ENCODE measurements at places on chromosomes 2 and 18.

DNA sequence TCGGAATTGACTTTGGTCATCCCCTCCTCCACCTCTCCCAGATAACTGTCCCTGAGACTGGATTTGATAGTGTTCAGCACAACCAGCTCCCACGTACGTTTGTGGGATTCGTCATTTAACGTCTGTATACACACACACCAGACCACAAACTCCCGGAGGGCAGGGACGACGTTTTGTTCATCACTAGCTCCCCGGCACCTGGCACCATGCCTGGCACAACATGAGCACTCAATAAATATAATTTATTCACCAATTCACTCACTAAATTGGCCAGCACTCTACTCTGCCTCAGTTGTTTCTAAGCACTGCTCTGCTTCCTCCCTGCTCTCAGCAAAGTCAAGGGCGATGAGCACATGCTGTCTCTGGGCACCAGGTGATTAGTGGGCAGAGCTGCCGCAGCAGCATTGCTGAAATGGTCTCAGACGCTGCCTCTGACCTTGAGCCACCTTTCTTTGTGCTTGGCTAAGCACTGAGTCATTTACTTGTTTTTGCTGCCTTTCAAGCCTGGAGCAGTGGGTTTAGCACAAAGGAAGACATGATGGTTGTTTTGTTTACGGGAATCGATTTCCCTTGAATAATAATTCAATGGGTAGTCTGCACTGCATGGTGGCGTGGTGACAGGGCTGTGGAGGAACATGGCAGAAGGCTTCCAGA is 19.3 kb upstream of the LOXHD1 start:
- no peak for DNase-seq

DNA sequence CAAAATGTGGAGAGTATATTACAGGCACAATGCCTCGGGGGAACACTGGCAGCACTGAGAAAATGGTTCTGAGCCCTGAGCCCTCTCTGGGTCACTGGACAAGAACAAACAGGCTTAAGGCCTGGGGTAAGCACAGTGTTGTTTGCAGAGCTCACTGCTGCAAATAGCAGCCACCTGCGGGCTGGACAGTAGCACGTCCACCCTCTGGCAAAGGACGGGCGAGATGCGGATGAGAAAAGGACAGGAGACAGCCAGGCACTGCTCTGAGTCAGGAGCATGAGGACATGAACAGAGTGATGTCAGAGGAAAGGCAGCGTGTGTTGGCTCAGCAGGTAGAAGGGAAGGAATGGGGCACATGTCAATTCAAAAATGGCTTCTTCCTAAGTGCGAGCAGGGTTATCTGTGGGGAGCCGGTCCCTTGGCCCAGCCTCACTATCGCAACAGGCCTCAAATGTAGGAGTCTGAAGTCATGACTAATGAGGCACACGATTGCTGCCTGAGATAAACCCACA is 25.9 kb upstream of the NEB start:
- DNase-seq, result no peak

GRCh38 chr2:237569041-237569440 is 2.7 kb downstream of the PRLH start:
- DNase-seq, result no peak

- peak; percentile 11 for DNase-seq
These were observed 73.8 kb downstream of the RPIA start for GRCh38 chr2:88765154-88765888.

DNA sequence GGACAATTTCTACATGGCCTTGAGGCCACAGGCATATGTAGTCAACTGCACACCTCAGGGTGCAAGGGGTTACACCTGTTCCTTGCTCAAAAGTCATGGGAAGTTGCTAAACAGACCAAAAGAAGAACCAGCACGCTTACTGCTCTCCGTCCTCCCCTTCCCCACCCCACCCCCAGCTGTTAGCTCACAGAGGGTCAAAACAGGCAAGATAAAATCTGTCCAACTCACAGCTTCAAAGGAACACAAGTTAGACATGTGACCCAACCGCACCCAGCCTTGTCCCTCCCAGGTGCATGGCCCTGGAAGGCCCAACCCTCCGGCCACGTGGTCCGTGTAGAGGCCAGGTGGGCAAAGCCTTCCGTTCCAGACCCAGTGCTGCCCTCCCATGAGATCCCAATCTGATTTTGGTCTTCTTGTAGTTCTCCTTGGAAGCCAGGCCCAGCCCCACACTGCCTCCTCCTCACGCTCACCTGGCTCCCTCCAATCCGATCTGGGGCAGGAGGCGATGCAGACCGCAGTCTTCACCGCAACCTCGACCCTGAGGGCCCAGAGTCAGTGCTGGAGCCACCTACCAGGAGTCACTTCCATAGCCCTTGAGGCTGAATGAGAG is 14.5 kb upstream of the ASPRV1 start:
- no peak for DNase-seq

DNA sequence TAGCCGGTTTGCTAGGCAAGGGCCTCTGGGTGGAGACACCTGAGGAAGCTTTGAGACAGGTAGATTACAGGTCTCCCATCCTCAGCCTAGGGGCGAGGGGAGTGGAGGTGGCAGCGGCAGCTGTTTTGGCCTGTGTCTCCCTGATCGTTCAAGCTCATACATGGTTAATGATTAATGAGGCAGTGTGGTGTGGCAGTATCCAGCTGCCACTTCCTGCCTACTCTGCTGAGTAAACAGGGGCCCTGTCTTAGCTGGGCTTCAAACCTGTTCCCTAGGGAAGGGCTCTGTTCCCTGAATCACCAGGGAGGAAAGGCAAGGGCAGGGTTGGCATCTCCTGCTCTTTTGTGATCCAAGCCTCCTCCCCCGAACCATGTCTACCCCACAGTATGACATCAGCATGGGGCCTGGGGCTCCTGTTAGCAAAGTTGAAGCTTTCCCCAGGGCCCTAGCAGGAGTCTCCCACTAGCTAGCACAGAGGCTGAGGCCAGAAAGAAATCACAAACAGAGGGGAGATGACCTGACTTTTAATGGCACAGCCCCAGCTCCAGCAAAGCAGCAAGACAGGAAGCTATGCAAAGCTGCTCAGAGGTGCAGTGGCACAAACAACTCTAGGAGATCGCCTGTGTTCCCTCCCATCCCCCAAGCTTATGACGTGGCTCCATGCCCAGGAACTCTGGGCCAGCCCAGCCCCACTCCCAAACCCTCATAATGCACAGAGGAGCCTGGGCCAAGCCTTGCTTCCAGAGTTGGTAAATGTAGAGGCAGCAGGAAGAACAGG is 3.7 kb upstream of the TUBA4B start:
- peak; percentile 82 for DNase-seq

DNA sequence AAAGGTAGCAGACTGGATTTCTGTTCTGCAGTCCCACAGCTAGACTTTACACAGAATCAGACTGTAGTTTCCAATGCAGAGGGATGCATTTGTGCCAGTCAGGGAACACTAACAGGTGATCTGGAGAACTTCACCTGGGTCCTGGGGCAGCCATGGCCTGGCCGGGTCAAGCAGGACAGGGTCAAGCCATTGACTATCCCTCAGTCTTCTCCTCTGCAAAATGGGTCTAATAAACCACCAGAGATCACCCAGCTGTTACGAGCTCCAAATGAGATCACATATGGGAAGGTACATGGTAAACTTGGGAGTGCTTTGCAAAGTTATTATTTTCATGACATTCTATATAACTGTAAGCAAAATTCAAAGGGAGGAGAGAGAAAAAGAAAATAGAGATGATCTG is 294.1 kb downstream of the CDCA7 start:
- no peak for DNase-seq

Data from fibroblast of skin of scalp (primary cell).